ENCODE measurements at places on chromosomes 3 and 15.

- DNase-seq = no peak
Observed at GRCh38 chr3:81602781-81603180, 158.7 kb downstream of the GBE1 start.

DNA sequence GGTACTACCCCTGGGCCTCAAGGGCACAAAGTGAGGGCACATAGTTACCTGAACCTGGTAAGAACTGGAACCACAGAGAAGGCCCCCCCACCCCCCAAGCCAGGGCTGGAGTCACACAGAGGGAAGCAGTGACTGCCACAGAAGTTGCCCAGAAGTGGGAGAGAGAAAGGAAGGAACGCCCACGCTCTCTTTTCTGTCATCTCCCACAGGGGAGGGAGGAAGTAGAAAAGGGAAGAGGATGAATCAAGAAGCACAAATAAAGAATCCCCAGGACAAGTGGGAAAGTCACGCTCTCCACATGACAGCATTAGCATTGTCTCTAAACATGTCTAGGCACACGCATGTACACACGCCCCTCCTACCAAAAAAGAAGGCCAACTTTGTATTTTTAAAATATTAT is 114.7 kb upstream of the FRMD4B start:
- DNase-seq = no peak

DNA sequence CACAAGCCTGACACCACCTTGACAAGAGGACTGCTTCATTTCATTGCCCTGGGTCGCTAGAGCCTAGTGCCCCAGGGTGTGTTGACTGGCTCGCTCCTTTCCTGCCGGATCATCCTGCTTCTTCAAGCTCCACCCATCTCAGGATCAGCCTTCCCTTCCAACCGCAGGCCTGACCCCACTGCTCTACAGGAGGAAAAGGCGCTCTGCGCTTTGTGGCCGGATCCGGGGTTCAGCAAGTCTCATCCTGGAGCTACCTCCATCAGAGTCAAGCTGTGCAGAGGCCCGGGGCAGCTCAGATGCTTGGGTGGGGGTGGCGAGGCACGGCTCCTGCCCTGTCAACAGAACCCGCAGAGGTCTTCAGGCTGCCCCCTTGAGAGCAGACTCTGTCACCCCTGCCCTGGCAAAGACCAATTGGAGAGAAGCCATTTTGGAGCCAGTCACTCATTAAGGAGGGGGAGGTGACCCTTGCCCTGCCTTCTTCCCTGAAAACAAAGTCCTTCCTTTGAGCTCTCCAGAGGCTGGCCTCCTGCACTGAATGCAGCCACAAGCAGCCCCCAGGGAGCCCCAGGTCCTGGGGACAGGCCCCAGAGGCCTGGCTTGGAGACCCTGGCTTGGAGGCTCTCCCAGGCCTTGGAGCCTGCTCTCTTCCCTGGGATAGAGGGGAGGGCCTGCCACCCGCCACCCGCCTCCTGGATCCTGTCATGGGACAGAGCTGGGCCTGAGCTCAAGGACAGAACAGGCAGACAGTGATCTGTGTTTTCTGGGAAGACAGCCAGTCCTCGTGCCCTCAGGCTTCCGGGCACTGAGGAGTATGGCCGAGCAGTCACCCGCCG is 80.3 kb downstream of the CPN2 start:
- DNase-seq = peak; percentile 49

GRCh38 chr15:89117790-89118189 is 29.5 kb downstream of the ABHD2 start:
- no peak for DNase-seq

GRCh38 chr15:69090197-69090948 is 70.1 kb upstream of the GLCE start:
- no peak for DNase-seq

DNA sequence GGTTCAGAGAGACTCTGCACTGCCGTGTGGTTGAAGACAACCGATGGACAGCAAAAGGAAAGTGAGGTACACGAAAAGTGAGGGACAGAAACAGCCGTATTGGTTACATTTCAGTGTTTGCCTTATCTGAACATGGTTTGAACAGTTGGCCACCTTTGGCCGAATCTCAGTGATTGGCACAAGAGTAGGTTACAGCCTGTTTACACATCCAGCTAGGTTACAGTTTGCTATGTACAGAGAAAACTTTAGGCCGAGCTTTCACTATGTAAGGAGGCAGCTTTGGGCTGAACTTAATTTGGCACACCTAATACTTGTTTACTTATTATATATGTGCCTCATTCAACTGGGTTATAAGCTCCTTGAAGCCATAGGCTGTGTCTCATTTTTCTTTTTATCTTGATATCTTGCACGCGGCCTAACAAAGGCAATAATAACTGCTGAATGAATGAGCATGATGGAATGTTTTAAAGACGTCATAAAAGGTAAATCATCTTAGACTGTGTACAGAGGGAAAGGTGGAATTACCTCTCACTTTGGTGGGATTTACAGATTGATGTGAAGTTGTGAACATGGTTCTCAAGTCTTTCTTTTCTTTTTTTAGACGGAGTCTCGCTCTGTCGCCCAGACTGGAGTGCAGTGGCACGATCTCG is 17.2 kb upstream of the GREM1 start:
- DNase-seq = no peak

DNA sequence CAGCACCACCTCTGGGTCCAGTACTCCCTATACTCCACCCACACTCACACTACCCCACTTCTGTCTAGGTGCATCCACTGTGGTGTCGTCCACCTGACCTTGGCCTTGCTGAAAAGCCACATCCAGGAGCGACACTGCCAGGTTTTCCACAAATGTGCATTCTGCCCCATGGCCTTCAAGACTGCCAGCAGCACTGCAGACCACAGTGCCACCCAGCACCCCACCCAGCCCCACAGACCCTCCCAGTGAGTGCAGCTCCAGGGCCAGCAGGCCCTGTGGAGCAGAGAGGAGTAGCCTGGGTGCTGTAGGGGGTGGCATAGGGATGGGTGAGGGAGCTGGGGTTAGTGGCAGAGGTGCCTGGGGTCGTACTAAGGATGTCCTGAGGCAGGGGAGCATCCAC is 19.4 kb upstream of the ALPK3 start:
- no peak for DNase-seq

- DNase-seq = peak; percentile 83
Observed at GRCh38 chr3:34077417-34078195, 279.2 kb downstream of the PDCD6IP start.

DNA sequence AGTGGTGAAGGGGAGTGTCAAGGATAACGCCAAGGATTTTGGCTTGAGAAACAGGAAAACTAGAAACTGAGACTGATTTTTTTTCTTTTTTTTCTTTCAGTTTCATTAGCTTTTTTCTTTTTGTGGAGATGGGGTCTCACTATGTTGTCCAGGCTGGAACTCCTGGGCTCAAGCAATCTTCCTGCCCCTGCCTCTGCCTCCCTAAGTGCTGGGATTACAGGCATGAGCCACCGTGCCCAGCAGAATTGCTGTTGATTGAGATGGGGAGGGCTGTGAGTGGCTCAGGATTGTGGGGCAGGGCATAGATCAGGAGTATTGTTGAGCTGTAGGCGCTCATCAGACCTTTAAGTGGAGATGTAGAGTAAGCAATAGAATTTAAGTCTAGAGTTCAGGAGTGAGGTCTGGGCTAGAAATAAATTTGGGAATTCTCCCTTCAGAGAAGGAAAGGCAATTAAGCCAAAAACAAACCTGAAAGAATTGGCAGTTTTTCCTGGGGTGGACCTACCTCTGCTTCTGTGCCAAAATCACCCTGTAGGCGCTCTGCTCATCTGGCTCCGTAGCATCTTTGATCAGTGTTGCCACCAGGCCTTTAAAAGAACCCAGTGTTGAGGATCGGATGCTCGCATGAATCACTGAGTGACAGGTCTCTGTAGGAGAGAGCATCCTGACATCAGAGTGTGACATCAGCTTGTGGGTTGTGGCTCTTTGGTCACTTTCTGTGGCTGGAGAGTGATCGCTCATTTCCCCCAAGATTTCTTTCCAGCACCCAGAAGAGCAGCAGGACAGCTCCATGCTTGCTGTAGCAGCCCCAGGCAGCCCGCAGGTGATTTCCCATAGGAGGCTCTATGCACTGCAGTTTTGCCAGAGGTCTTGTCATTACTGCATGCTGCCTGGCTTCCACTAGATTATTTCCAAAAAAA is 15.8 kb downstream of the ABHD17C start:
- DNase-seq = no peak

- no peak for DNase-seq
Observed at GRCh38 chr15:70032509-70032908, 65.2 kb downstream of the TLE3 start.

GRCh38 chr15:44598892-44599291 is 61.9 kb downstream of the EIF3J start:
- no peak for DNase-seq

GRCh38 chr15:25508369-25509002 is 69.7 kb upstream of the UBE3A start:
- peak; percentile 46 for DNase-seq

DNA sequence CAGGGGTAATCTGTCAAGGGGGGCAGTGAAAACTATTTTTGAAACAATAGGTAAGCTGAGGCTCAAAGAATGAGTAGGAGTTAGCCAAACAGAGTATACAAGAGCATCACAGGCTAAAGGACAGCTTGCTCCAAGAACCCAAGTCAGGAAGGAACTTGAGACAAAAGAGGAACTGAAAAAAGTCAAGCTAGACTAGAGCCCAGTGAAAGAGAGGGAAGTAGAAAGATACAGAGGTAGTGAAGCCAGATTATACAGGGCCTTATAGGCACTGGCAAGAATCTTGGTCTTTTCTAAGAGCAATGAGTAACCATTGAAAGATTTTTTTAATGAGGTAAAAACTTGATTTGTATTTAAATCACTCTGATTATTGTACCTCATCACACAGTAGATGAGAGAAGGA is 69.9 kb downstream of the FILIP1L start:
- DNase-seq = no peak

- peak; percentile 35 for DNase-seq
Observed at GRCh38 chr3:77456906-77457305, 417.0 kb downstream of the ROBO2 start.

- DNase-seq = no peak
Observed at GRCh38 chr15:60395276-60396011, 2.3 kb downstream of the ANXA2 start.

- no peak for DNase-seq
Observed at GRCh38 chr3:159237226-159237625, 435.4 kb downstream of the MFSD1 start.

DNA sequence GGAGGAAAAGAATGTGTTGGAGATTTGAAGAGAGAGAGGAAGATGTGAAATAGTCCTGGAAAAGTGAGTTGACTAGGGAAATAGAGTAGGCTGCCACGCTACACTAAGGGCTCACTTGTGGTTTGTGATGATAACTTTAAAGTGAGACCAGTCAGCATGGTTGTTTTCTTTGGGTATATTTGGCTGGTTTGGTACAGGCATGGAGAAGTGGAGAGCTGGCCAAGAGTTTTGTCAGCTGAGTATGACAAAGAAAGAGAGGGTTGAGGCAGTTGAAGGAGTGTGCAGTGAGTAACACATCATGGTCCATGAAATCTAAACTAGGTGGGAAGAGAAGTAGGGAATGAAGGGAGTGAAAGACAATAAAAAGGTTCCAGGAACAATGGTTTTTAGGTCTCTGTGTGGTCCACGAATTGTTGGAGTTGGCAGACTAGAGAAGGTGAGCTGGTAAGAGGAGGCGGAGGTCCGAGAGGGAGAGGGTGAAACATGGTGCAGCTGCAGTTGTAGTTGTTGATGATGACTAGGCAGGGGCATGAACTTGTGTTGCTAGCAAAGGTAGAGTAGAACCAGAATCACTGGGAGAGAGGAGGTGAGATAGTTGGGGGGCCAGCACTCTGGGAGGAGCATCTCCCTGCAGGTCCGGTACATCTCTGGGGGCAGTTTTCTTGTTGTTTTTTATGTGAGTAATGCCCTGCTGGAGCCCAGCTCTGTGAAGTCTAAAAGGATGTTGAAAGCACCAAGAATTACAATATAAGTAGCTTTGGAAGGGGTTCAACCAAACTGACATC is 21.0 kb downstream of the ZNF80 start:
- no peak for DNase-seq

GRCh38 chr3:75983609-75984290 is 198.4 kb upstream of the ZNF717 start:
- DNase-seq = no peak

DNA sequence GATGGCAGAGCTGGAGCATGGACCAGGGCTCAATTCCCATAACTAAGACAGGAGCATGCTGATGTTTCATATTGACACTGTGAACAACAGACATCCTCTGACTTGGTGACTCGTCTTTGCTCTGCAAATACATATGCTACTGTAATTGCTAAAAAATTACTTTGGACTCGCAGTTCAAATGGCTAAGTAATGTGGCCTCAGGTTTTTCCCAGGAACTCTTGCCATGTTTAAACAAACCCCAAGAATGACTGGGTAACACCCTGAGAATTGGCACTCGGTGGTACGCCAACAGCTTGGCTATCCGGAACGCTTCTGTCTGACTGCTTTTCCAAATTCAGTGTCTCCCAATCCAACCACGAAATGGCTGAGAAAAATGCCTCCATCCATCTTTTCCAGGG is 456.7 kb upstream of the THBS1 start:
- no peak for DNase-seq

GRCh38 chr3:138947495-138948121 is 591 bp downstream of the FOXL2NB start:
- DNase-seq = peak; percentile 43

GRCh38 chr3:147425388-147425850 is 16.3 kb downstream of the ZIC1 start:
- no peak for DNase-seq

DNA sequence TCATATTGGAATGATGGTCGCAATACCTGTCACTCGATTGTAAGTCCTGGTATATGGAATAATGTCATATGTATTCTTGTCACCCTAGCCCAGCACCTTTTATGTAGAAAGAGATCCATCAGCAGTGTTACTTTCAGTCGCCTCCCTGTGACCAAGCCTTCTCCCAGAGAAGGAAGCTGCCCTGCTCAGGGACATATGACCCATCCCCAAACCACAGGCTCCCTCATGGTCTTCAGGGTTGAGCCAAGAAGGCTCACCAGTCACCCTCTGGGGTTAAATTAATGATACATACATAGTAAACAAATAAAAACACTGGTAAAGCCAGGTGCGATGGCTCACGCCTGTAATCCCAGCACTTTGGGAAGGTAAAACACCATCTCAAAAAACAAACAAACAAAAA is 4.6 kb upstream of the MFGE8 start:
- no peak for DNase-seq

- DNase-seq = no peak
Observed at GRCh38 chr3:124860599-124860998, 26.6 kb downstream of the ITGB5 start.

DNA sequence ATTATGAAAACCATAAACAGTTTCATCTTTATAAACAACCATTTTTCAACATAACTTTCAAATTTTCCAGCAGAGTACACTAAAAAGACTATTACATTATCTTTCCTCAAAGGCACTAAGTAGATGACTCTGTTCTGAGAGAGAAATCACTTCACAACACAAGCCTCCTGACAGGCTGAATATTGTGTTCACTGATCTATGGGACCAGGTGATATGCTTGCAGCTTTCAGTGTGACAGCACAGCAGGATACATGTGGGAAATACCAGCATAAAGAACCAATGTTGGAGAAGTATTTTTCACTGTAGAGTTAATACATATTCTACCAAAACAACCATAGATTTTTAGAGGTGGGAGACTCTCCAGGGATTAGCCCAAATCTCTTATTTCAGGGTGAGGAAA is 350.6 kb downstream of the PLCL2 start:
- DNase-seq = no peak

- DNase-seq = no peak
Observed at GRCh38 chr15:35827911-35828310, 281.9 kb upstream of the DPH6 start.
